ENCODE measurements at places on chromosomes 3 and 15. TPM values are rescaled to one million over a fixed set of nuclear protein-coding genes. Genes with fewer than 3 reads are reported as not detected.

Gene OXNAD1
- total RNA-seq, result 10.8 TPM

Gene HYAL1
- total RNA-seq, result 0.60 TPM

Gene CACNA2D2
- total RNA-seq, result 0.13 TPM

Gene SMAD3
- total RNA-seq, result 35.8 TPM

Gene LEKR1
- total RNA-seq, result 1.0 TPM

Gene GABRR3
- total RNA-seq, result not detected

Gene EPHA6
- total RNA-seq, result 0.51 TPM

Gene SPSB4
- total RNA-seq, result 3.3 TPM

Gene CELF6
- total RNA-seq, result 0.65 TPM

Gene CRABP1
- 5.2 TPM for total RNA-seq

Gene SNTN
- total RNA-seq, result not detected

Gene CD86
- total RNA-seq, result not detected

Gene ADAMTS7
- 188 TPM for total RNA-seq

Gene PLA2G4F
- not detected for total RNA-seq

Gene PIF1
- 4.2 TPM for total RNA-seq

Gene P2RY12
- total RNA-seq, result not detected

Gene CERS3
- not detected for total RNA-seq

Gene SLC9A9
- total RNA-seq, result 3.5 TPM

Gene GP5
- total RNA-seq, result 0.10 TPM

Gene TMEM44
- total RNA-seq, result 27.9 TPM

Gene GALNT15
- total RNA-seq, result 0.56 TPM

Gene TRPM1
- not detected for total RNA-seq

Gene ZBTB38
- 43.9 TPM for total RNA-seq

Gene STRC
- 0.30 TPM for total RNA-seq

Gene MKRN2OS
- not detected for total RNA-seq

Gene MCF2L2
- total RNA-seq, result 1.7 TPM
